ENCODE measurements at places on chromosomes 2 and 18.

DNA sequence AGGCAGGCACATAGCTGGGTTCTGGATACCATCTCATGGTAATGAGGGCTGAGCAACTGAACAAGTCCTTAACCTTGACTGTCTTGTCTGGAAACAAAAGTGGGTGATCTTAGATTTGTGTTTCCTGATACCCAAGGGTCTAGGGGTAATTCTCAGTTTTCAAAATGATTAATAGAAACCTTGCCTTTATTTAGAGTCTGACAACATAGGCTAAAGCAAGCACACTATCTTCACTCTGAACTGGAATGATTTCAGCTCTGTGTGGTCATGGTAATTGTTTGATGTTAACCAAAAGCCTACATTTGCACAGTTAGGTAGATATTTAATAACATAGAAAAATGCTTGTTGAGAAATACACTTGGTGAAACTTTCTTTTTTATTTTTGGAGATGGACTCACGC lies 6.8 kb upstream of the LAMA3 start:
- DNase-seq, result no peak

DNA sequence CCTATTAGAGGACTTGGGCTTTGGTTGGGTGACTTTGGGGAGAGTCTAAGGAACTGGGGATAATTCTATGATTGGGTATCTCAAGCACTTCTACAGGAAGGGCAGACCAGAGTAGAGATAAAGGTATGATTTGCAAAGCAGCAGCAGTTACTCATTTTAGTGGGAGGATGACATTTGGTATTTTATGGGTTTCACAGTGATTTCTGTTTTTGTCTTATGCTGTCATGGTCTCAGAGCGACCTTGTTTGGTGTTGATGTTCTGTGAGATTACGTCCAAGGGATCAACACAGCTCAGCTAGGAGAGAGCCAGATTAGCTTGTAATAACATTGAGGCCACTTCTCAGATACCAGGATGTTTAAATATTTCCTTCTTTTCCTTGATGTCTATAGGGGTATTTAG lies 18.2 kb downstream of the TTR start:
- no peak for DNase-seq

DNA sequence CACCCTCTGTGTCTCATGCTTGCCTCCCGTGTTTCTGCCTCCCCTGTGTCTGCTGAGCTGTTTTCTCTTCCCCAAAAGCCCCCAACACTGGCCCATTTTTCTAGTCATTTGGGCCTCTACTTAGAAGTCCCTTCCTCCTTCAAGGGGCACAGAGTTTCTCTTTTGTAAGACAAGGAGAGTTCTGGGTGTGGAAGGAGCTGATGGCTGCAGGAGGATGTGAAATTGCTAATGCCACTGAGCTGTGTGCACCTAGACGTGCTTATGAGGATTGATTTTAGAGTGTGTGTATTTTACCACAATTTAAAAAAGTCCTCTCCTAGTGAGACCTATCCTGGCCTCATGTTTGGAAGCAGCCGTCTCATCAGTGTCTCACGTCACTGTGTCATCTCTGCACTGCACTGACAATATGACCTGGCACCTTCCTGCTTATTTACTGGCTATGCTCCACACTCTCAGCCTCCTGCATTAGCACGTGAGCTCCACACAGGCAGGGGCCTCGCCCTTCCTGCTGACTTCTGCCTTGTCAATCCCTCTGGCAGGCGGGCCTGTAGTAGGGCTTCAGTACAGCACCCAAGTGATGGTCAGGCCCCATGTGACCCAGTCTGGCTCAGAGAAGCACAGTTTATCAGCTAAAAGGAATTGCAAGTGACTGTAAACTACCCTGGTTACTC lies 8.0 kb upstream of the MBP start:
- DNase-seq, result no peak

DNA sequence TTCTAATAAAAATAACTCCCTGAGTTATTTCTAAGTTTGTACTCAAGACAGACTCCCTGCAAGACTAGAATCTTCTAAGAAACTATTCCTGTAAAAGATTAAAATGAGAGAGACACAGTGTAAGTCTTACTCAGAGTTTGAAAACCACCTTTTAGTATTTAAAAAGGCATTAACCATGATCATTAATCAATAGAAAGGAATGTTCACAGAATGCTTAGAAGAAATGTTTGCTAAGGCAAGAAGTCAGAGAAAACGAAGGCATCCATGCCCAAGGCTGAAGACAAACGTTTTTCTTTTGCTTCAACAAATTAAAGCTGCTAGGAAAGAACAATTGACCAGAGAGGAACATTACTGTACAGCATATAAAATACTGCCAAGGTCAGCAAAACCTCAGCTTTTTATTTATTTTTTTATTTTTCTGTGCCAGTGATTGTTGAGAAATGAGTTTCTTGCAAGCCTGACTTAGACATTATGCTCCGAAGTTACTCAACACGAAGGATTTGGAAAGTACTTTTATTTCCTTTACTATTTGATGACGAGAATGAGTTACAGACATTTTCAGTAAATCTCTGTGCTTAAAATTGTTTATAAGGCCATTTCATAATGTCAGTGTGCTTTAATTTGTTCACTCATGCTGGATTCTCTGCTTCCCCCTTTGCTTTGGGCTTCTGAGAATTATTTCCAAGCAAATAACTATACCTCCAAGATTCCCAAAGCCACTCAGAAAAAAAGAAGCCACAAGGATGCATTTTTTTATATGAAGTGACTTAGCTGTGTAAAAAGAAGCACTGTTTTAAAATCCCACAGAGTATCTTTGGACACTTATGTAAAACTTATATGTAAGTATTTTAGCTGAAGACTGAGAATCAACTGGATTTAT lies 20.5 kb downstream of the RND3 start:
- DNase-seq, result no peak

- no peak for DNase-seq
Measured at GRCh38 chr2:108571286-108571685, 37.0 kb downstream of the LIMS1 start.
